Upper lobe of left lung (tissue), 6 donors: ENCODE measurements at places on chromosomes 2 and 18.

DNA sequence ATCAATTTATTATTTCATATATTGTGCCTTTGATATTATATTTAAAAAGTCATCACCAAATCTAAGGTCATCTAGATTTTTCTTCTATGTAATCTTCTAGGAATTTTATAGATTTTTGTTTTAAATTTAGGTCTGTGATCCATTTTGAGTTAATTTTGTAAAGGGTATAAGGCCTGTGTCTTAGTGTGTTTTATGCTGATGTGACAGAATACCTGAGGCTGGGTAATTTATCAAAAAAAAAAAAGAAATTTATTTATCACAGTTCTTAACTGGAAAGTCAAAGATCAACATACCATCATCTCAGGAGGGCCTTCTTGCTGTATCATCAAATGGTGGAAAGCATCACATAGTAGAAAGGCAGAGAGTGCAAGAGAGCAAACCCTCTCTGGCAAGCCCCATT, 216.2 kb downstream of the PDE1A start:
- no peaks in the 10 kb centered on the region for H3K4me1 ChIP-seq
- no peak overlapping the region for H3K27ac ChIP-seq
- H3K4me3 ChIP-seq = no peak overlapping the region
- no peaks in the 10 kb centered on the region for H3K27me3 ChIP-seq

- H3K36me3 ChIP-seq = no peaks in the 10 kb centered on the region
- no peak overlapping the region for H3K4me3 ChIP-seq
Measured at GRCh38 chr2:212532585-212532984, 6.0 kb downstream of the ERBB4 start.

- DNase-seq = no peak
- no peaks in the 10 kb centered on the region for H3K36me3 ChIP-seq
- no peak overlapping the region for H3K4me3 ChIP-seq
- H3K27me3 ChIP-seq = no peaks in the 10 kb centered on the region
Measured at GRCh38 chr2:187684174-187684573, 129.9 kb upstream of the TFPI start.

DNA sequence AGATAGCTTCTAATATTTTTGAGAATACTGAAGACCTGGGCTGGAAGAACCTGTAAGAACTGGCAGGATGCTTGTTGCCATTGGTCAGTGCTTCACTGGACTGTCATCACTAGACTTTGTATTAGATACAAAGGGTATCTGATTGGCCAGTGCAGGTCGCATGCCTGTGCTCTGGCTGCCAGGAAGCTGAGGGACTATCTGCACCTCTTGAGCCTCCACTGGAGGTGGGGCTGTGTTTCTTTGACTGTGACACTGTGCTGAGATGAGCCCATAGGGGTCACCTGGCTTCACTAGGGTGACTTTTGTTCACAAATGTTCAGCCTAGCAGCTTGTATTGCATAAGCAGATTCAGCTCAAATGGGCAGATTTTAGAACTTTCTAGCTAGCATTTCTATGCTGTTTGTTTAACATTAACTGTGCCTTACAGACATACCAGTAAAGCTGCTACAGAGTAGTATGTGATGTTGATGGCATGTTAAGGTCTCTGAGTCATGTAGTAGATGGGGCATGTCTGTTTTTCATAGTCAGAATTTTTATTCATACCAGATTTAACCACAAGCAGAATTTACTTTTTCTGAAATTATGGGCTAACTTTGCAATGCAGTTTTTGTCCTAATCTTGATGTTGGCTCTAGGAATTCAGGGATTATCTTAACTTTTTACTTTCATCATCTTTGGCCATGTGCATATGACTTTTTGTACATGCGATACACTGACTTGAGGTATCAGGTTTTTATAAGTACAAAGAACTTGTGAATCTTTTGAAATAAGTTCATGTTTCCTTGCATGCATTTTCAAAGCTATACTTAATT, 56.1 kb downstream of the RHBDD1 start:
- no peaks in the 10 kb centered on the region for H3K27me3 ChIP-seq
- H3K27ac ChIP-seq = no peak overlapping the region
- H3K4me1 ChIP-seq = no peaks in the 10 kb centered on the region
- DNase-seq = no peak
- H3K4me3 ChIP-seq = no peak overlapping the region
- H3K36me3 ChIP-seq = peaks cover 3% of the 10 kb centered on the region

GRCh38 chr18:58492891-58493469, 135.9 kb downstream of the ALPK2 start:
- no peak for DNase-seq
- H3K4me3 ChIP-seq = no peak overlapping the region
- H3K36me3 ChIP-seq = no peaks in the 10 kb centered on the region
- H3K27me3 ChIP-seq = no peaks in the 10 kb centered on the region

DNA sequence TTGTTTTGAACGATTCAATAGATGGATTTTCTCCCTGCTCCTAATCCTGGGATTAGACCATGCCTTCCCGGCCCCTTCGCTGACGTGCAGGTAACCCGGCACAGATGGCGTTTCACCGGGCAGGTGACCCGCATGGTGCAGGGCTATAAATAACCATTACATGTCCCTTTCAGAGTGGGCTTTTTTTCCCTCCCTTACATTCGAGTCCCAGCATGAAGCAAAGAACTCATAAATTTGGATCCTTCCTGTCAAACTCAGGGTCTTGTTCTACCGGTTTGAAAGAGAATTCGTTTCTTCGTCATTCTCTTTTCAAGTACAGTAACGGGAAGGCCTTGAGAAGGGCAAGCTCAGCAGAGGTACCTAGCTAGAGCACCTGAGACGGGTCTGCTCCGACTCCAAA, 46.1 kb downstream of the EDAR start:
- no peak overlapping the region for H3K4me3 ChIP-seq
- DNase-seq = no peak
- no peaks in the 10 kb centered on the region for H3K27me3 ChIP-seq

DNA sequence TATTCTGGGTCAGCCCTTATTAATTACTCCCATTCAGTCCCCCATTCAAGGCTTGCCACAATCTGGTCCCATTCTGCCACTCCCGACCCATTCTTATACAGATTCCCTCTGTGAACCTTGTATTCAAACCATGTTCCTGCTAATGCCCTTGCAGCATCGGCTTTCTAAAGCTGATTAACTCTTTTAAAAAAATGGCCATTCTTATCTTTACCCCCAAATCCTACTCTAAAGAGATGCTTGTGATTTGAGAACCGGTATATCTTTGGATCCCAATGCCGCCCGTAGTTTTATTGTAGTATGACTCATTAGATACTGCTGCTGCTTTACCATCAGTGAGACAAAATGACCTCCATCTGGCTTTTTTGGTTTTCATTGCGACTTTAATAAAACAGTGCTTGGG, 72.2 kb downstream of the XRCC5 start:
- no peak for DNase-seq
- no peaks in the 10 kb centered on the region for H3K27me3 ChIP-seq
- H3K4me3 ChIP-seq = no peak overlapping the region

GRCh38 chr2:173451118-173451517, 96.4 kb downstream of the CDCA7 start:
- DNase-seq = no peak
- no peak overlapping the region for H3K4me3 ChIP-seq
- no peaks in the 10 kb centered on the region for H3K36me3 ChIP-seq
- H3K4me1 ChIP-seq = no peaks in the 10 kb centered on the region
- H3K27ac ChIP-seq = no peak overlapping the region

GRCh38 chr2:204539019-204539385, 6.3 kb upstream of the PARD3B start:
- peaks cover 6% of the 10 kb centered on the region for H3K4me1 ChIP-seq
- no peaks in the 10 kb centered on the region for H3K36me3 ChIP-seq
- no peak overlapping the region for H3K27ac ChIP-seq
- no peaks in the 10 kb centered on the region for H3K27me3 ChIP-seq
- H3K4me3 ChIP-seq = no peak overlapping the region
- no peak for DNase-seq

DNA sequence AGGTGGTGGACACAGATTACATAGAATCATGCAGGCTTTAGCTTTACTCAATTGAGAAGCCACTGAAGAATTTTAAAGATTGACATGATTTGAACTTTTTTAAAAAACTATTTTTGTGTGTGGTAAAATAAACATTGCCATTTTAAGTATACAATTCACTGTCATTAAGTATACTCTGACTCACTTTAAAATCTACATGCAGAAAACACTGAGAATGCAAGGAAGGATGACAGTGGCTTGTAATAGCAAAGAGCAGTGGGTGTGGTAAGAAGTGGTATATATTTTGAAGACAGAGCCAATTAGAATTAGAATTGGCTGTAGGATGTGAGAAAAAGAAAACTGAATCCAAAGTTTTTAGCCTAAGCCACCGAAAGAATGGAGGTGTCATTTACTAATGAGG, 14.9 kb downstream of the TRMT61B start:
- no peaks in the 10 kb centered on the region for H3K36me3 ChIP-seq
- H3K4me3 ChIP-seq = no peak overlapping the region
- H3K4me1 ChIP-seq = no peaks in the 10 kb centered on the region
- H3K27me3 ChIP-seq = no peaks in the 10 kb centered on the region

DNA sequence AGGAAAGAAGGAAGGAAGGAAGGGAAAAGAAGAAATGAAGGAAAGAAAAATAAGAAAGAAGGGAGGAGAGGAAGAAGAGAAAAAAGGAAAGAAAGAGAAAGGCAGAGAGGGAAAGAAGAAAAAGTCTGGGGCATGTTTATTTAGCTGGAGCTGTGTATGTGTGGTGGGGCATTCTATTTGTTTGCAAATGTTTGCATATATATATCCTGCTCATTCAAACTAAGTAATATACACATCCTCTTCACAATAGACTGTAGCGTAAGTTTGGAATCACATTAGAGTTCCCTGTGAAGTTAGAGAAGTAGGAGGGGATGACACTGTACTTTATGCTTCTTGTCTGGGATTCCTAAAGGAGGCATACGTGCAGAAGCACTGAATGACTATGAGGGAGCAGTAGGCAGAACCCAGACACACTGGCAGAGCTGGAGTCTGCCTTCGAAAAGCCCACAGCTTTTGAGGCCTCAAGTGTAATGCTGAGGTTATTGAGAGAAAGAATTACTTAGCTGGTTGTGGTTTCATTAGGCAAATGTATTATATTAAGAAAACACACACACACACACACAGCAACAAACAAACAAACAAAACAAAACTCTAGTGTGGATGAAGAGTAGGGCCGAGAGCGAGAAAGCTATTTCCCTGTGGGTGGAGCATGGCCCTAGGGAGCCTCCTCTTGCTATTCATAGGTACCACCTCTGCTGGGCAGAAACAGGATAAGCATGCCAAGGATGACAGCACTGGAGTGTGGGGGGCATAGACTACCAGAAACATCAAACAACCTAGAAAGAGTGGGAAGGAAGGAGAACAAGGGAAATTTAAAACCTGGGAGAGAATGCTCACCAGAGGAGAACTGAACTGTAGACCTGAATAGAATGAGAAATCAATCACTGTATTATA, 905.1 kb upstream of the NXPH2 start:
- DNase-seq = no peak
- no peaks in the 10 kb centered on the region for H3K27me3 ChIP-seq
- no peak overlapping the region for H3K4me3 ChIP-seq

- H3K27ac ChIP-seq = no peak overlapping the region
- no peak for DNase-seq
- no peaks in the 10 kb centered on the region for H3K27me3 ChIP-seq
- H3K4me3 ChIP-seq = no peak overlapping the region
Measured at GRCh38 chr18:35564795-35565453, 16.6 kb upstream of the GALNT1 start.

GRCh38 chr2:172398440-172398839, 28.9 kb upstream of the ITGA6 start:
- H3K36me3 ChIP-seq = no peaks in the 10 kb centered on the region
- no peak overlapping the region for H3K27ac ChIP-seq
- no peaks in the 10 kb centered on the region for H3K27me3 ChIP-seq

GRCh38 chr2:65281627-65282351, 54.2 kb downstream of the ACTR2 start:
- no peaks in the 10 kb centered on the region for H3K27me3 ChIP-seq
- DNase-seq = no peak
- H3K27ac ChIP-seq = peak overlapping the region; percentile 16
- H3K4me3 ChIP-seq = no peak overlapping the region
- H3K36me3 ChIP-seq = no peaks in the 10 kb centered on the region

GRCh38 chr18:31430072-31430471, 17.5 kb upstream of the DSG3 start:
- H3K4me1 ChIP-seq = no peaks in the 10 kb centered on the region
- no peaks in the 10 kb centered on the region for H3K27me3 ChIP-seq
- no peak overlapping the region for H3K4me3 ChIP-seq
- DNase-seq = no peak
- no peak overlapping the region for H3K27ac ChIP-seq

DNA sequence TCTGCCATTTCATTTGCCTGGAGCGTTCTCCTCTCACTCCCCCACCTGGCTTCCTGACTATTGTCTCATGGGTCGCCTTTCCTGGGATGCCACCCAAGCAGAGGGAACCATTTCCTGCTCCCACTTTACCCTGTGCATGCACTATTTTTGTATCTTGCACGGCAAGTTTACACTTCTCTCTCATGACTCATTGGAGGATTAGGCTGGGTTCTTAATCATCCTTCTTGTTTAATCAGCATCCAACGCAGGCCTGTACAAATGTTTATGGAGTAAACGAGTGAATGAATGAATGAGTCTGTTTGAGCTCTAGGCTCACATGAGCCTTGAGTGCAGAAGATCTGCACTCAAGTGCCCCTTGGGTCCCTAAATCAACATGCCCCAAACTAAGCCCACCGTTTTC, 3.8 kb upstream of the ARHGAP25 start:
- H3K27ac ChIP-seq = peak overlapping the region; percentile 85
- no peaks in the 10 kb centered on the region for H3K27me3 ChIP-seq
- no peak for DNase-seq
- H3K4me1 ChIP-seq = no peaks in the 10 kb centered on the region

GRCh38 chr2:95385570-95385984, 16.9 kb upstream of the FAHD2A start:
- H3K36me3 ChIP-seq = no peaks in the 10 kb centered on the region
- H3K4me3 ChIP-seq = no peak overlapping the region
- H3K4me1 ChIP-seq = peaks cover 19% of the 10 kb centered on the region
- H3K27ac ChIP-seq = no peak overlapping the region
- DNase-seq = peak; percentile 69

- H3K27ac ChIP-seq = peak overlapping the region; percentile 62
- H3K4me3 ChIP-seq = no peak overlapping the region
- H3K36me3 ChIP-seq = no peaks in the 10 kb centered on the region
- DNase-seq = no peak
Measured at GRCh38 chr2:33478968-33479731, 2.7 kb downstream of the RASGRP3 start.

- no peaks in the 10 kb centered on the region for H3K36me3 ChIP-seq
- no peak overlapping the region for H3K27ac ChIP-seq
- DNase-seq = no peak
- H3K4me1 ChIP-seq = peaks cover 19% of the 10 kb centered on the region
- H3K4me3 ChIP-seq = no peak overlapping the region
Measured at GRCh38 chr2:9812945-9813311, 30.3 kb upstream of the TAF1B start.

DNA sequence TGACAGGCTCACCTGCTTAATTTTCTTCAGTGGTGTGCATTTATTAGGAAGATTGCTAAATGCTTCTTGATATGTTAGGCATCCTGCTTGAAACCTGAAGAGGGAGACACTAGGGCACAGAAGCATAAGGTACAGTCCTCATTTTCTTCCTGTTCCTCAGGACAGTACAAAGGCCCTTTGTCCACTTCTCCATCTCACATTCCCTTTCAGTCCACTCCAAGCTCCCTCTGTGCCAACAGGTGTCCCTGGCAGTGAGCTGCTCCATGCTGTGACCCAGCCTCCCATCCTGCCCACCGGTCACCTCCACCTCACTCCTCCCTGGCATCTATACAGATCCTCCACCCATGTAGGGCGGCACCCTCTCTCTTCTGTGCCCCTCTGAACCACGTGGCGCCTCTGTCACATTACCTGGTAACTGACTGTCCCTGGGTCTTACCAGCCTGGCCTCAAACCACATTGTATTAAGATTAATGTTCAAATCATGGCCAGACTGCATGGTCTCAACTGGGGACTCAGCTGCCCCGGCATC, 162.8 kb downstream of the VAPA start:
- H3K36me3 ChIP-seq = no peaks in the 10 kb centered on the region
- no peaks in the 10 kb centered on the region for H3K27me3 ChIP-seq
- H3K4me1 ChIP-seq = no peaks in the 10 kb centered on the region
- H3K27ac ChIP-seq = no peak overlapping the region
- H3K4me3 ChIP-seq = no peak overlapping the region
